ENCODE measurements at places on chromosomes 7 and 10. TPM values are rescaled to one million over a fixed set of nuclear protein-coding genes. Genes with fewer than 3 reads are reported as not detected.

GRCh38 chr7:68504716-68505115, 1093.6 kb upstream of the AUTS2 start:
- DNase-seq: no peak
- H3K27me3 ChIP-seq: no peaks in the 10 kb centered on the region

- no peak overlapping the region for H3K4me3 ChIP-seq
- no peak for DNase-seq
Observed at GRCh38 chr7:128840326-128841170, 10.3 kb downstream of the FLNC start.

DNA sequence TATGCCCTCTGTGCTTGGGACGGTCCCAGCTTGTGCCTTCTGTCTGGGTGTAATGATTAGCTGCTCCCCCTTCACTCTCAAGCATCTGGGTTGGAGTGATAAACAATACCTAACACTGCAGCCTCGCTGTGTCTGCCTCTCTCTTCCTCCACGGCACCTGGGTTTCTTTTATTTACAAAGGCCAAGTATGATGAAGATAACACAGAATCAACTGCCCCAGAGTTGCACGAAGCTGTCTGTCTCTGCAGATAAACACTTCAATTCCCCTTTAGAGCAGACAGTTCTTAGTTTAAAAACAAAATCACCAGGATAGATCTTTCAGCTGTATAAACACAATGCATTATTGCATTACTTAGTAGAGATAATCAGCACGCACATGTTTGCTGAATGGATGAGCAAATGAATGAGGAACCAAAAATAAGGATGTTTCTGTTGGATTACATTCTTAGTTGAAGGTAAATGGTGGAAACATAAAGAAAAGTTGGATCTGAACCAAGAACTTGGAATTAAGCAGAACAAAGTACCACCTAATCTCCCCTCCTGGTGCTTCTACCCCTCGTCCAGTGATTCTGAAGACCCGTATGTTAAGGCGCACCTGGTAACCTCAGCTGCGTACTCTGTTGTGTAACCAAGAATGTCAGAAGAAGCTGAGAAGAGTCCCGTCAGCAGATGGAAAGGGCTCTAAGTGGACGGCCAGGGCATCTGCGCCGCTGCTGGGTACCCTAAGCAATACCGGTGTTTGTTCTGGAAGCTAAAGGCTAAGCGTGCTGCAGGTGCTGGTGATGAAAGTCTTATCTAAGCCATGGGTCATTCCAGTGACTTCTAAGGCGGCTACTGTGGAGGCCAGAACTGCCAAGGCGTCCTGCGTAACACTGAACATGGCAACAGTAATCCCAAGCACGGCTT, 26.6 kb downstream of the INSIG1 start:
- H3K27me3 ChIP-seq: no peaks in the 10 kb centered on the region
- H3K27ac ChIP-seq: no peak overlapping the region
- DNase-seq: no peak
- no peaks in the 10 kb centered on the region for H3K36me3 ChIP-seq
- H3K4me1 ChIP-seq: no peaks in the 10 kb centered on the region
- H3K4me3 ChIP-seq: no peak overlapping the region

DNA sequence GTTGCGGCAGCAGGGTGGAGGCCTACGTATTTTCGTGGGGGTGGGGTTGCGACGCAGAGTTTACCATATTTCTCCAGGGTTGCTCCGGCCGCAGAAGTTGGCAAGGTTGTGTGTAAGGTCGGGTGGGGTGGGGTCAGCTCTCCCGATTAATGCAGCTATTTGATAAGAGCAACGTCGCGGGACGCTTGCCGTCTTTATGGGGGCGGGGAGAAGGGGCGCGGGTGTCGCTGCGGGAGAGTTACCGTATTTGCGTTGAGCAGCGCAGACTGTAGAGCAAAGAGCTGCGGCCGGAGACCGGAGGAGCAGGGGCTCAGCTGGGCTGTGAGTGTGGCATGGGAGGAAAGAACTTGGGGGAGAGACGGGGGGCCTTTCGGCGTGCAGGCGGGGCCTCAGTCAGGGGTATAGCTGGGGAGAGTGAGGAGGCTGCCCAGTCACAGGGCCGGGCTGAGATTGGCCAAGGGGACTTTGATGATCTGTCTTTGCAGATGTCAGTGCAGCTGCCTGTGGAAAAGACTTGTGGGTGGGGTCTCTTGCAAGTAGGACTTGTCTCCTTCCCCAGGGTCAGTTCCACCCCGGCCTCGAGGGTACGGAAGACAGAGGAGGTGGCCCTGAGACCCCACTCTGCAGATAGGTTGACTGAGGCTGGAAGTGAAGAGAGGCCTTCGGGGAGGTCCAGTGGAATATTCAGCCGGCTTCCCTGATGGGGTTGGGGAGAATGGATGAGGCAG, 26.6 kb downstream of the ZNF775 start:
- H3K27me3 ChIP-seq: no peaks in the 10 kb centered on the region
- H3K4me1 ChIP-seq: peaks cover 10% of the 10 kb centered on the region
- H3K36me3 ChIP-seq: no peaks in the 10 kb centered on the region
- H3K4me3 ChIP-seq: peak overlapping the region; percentile 68
- H3K27ac ChIP-seq: no peak overlapping the region

GRCh38 chr7:157276091-157276561, 60.7 kb upstream of the DNAJB6 start:
- H3K4me1 ChIP-seq: peaks cover 21% of the 10 kb centered on the region
- H3K36me3 ChIP-seq: peaks cover 1% of the 10 kb centered on the region
- H3K27me3 ChIP-seq: no peaks in the 10 kb centered on the region
- H3K27ac ChIP-seq: no peak overlapping the region
- no peak for DNase-seq

DNA sequence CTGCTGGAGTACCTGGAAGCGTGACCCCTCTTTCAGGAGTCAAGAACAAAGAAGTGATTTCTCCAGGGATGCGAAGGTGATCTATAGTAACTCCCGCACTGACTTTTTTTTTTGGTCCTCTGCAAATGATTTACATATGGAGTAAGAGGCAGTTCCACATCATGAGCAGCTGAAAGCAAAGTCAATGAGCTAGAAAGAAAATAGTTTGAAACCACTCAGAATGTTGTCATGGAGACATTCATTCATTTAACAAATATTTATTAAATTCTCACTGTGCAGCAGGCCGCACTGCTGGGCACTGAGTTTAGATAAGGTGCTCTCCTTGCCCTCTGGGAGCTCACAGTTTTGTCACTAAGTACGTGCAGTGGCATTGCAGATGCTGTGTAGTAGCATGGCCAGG, 206.7 kb downstream of the CAMK1D start:
- no peak overlapping the region for H3K27ac ChIP-seq
- H3K4me3 ChIP-seq: no peak overlapping the region
- H3K27me3 ChIP-seq: no peaks in the 10 kb centered on the region
- no peaks in the 10 kb centered on the region for H3K36me3 ChIP-seq
- no peak for DNase-seq

DNA sequence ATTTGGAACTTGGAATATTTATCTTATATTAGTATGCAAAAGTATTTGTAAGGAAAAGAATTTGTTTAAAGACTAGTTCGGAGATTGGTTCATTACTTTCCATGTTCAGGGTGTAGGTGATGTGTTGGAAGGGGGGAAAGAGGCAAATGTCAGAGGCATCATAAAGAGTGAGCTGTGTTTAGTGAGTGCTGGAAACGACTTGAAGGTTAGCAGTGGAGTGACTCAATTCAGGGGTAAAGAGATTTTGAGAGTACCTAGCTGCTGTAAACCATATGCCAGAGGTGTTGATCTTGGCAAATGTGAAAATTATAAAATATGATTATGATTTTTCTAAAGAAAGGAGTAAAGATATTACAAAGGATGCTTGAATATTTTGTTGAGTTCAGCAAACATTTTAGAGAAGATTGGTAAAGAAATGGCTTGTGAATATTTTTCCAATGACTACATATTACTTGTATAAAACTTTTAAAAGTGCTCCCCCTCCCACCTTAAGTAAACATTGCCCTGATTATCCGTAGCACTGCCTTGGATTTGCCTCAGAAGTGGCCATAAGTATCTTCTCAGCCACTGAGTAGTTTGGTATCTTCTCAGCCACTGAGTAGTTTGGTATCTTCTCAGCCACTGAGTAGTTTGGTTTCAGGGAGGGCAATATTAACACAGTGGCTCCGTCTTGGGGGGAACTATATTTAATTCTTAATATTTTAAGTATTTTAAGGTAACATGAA, 51.5 kb downstream of the ZNRF2 start:
- H3K36me3 ChIP-seq: no peaks in the 10 kb centered on the region
- H3K27me3 ChIP-seq: no peaks in the 10 kb centered on the region
- H3K4me3 ChIP-seq: no peak overlapping the region
- peaks cover under 1% of the 10 kb centered on the region for H3K4me1 ChIP-seq

GRCh38 chr7:134085311-134085710, 41.8 kb upstream of the LRGUK start:
- no peak overlapping the region for H3K27ac ChIP-seq
- H3K27me3 ChIP-seq: no peaks in the 10 kb centered on the region
- H3K4me1 ChIP-seq: no peaks in the 10 kb centered on the region

DNA sequence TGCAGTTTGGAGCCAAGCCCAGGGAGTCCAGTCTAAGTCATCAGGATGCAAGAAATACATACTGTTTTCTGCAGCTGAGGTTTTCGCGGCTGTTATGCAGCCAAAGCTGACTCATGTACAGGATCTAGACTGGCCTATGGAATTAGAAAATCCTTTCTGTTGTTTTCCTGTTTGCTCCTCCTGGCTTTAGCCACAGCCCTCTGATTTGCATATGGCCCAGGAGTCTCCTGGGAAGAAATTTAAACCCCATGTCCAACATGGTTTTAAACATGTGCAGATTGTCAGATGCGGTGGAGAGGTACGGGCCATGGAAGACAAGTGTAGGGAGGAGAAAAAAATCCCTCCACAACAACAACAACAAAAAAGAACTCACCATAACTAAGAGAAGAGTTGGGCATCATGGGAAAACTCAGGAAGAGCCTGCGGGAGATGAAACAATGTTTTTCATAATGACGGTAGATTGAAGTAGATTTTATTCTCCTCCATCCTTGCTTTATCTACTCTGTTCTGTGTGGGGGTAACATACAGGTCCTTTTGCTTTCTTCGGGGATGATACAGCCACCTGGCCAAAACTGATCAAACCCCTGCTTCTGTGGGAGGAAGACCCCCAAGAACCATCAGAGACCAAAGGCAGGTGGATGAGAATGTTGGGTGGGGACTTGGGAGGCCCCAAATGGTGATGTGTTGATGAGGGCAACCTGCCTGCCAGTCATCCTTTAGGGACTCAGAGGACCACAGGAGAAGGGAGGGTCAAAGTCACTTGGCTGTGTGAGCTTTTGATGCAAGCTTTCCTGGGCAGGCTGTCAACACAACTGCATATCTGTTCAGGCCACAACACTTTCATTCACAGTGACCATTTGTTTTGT, 29.8 kb upstream of the GNA12 start:
- H3K27ac ChIP-seq: peak overlapping the region; percentile 99
- DNase-seq: peak; percentile 95
- no peaks in the 10 kb centered on the region for H3K27me3 ChIP-seq

DNA sequence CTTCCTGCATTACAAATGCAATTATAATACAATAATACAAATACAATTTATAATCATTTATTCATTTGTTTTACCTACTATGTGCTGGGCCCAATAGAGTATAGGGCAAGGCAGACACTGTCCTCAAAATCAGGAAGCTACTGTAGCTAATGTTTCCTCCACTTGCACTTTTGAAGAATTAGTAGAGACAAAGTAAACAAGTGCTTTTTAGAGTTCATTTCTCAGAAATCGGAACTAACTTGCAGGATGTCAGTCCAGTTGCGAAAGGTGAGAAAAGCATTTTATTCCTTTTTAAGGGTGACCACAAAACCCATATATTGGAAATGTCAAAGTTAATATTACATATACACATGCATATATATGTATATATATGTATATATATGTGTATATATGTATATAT, 14.2 kb downstream of the ADRB1 start:
- no peak overlapping the region for H3K4me3 ChIP-seq
- peaks cover 15% of the 10 kb centered on the region for H3K4me1 ChIP-seq
- H3K27me3 ChIP-seq: no peaks in the 10 kb centered on the region
- H3K36me3 ChIP-seq: no peaks in the 10 kb centered on the region
- DNase-seq: no peak

DNA sequence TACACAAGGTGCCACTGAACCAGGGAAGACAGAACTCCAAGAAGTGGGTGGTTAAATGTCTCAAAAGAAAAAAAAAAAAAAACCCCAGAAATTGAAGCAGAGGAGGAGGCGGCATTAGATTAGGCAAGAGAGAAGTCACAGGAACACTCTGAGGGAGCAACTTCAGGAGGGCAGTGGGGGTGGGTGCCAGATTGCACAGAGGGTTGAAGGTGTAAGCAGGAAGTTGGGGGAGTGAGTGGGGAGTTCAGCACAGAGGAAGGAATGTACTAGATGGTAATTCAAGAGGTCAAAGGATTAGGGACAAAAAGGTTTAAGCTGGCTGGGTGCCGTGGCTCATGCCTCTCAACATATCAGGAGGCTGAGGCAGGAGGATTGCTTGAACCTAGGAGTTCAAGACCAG, 110.0 kb upstream of the PDLIM1 start:
- no peaks in the 10 kb centered on the region for H3K4me1 ChIP-seq
- no peak overlapping the region for H3K4me3 ChIP-seq
- no peaks in the 10 kb centered on the region for H3K27me3 ChIP-seq
- H3K27ac ChIP-seq: no peak overlapping the region

DNA sequence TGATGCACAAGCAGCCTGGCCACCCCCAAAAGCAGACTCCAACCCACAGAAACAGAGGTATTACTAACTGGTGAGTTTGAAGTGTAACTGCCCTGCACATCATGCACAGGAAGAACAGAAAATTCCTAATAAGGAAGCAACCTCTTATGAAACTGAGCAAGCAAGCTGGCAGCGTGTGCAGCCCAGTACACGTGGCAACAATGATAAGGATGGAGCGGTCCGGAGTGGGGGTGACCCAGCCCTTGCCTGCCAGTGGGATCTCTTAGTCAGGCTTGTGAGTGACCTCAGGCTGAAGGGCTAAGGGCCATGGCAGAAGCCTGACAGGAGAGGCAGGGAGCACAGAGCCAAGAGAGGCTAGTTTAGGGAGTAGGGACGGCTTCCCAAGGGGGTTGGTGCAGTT, 22.1 kb upstream of the AOAH start:
- no peaks in the 10 kb centered on the region for H3K36me3 ChIP-seq
- H3K27me3 ChIP-seq: no peaks in the 10 kb centered on the region

The ITIH5 gene
- polyA plus RNA-seq: 0.10 TPM

Data from keratinocyte (primary cell).